Activated T-cell treated with anti-CD3 and anti-CD28 coated beads for 24 hours (primary cell): ENCODE measurements at places on chromosomes 13 and 19.

DNA sequence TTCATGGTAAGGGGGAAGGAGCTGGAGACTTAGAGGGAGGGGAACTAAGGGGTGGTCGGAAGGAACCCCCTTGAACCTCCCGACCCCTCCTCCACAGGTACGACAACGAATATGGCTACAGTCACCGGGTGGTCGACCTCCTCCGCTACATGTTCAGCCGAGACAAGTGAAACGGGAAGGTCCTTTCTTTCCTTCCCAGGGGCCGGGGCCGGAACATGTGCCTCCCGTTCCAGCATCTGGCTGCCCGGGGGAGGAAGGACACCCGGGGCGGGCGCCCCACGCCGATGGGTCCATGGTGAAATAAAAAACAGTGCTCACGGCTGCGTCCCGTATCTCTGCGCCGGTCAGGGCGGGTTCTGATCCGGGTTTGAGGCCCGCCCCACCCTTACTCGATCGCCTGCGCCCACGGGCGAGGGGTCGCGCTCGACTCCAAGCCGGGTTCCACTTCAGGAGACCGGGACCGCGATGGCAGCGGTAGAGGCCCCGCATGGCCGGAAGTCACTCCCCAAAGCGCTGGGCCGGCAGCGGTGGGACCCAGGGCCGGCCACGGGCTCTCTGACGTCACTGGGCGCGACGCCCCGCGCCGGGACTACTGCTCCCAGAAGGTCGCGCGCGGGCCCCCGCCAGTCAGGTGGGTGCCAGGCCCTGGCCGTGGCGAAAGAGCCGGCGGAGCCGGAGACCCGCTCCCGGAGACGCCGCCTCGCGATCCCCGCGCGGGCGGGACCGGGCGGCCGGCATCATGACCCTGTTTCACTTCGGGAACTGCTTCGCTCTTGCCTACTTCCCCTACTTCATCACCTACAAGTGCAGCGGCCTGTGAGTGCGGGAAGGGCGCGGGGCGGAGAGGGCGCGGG is at the start of gene TMEM147:
Gene TMEM147, plus strand, starts transcription at position 626 of the 854 bp plus-strand sequence. Its CDS starts 114 bp downstream, at position 740.
- DNase-seq = peak; percentile 79

DNA sequence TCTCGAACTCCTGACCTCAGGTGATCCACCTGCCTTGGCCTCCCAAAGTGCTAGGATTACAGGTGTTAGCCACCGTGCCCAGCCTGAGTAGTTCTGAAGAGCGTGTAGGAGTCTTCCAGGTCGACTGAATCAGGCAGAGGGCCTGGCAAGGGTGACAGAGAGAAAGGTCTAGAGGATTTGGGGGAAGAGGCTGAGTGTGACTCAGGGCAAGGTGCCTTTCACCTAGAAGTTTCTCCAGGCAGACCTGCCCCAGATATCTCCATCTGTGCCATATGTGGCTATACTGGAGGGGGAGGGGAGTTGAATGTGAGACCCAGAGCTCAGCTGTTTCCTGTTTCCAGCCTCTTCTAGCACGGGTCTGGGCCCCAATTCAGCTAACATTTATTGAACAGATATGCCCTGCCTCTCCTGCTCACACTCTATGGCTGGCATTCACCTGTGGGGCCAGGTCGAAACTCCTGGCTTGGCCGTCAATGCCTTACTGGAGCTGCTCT is 1.3 kb downstream of the CCDC159 start:
- no peak for DNase-seq

- DNase-seq = peak; percentile 67
These were observed at the start of gene IL27RA for GRCh38 chr19:14031719-14032480. Gene IL27RA, plus strand, starts transcription at chr19:14031762. Its CDS starts 111 bp downstream, at chr19:14031873.

DNA sequence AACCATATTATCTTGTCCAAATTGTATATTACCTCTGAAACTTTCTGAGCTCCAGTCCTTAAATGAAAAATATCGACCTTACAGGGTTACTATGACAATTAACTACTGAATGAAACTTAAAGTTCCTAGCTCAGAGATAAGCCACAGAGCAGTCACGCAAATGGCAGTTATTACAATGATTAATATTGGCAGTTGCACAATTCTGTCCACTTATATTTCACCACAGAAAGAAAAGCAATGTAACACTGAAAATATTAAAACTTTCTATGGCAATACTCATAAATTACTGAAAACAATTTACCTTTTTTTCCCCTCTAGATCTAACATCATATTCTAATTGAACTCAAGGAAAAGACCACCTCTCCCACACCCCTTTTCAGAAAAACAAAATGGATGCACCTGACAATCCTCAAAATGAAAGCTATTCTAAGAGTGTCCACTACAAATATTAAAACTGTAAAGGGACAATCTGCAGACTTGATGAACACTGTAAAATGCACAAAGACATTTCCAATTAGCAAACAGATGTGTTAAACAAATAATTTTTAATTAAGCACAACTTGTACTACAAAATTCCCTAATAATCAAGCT is 14.6 kb downstream of the LNX2 start:
- DNase-seq = no peak

GRCh38 chr19:6752256-6753177 is 13.0 kb downstream of the TRIP10 start:
- DNase-seq = no peak

DNA sequence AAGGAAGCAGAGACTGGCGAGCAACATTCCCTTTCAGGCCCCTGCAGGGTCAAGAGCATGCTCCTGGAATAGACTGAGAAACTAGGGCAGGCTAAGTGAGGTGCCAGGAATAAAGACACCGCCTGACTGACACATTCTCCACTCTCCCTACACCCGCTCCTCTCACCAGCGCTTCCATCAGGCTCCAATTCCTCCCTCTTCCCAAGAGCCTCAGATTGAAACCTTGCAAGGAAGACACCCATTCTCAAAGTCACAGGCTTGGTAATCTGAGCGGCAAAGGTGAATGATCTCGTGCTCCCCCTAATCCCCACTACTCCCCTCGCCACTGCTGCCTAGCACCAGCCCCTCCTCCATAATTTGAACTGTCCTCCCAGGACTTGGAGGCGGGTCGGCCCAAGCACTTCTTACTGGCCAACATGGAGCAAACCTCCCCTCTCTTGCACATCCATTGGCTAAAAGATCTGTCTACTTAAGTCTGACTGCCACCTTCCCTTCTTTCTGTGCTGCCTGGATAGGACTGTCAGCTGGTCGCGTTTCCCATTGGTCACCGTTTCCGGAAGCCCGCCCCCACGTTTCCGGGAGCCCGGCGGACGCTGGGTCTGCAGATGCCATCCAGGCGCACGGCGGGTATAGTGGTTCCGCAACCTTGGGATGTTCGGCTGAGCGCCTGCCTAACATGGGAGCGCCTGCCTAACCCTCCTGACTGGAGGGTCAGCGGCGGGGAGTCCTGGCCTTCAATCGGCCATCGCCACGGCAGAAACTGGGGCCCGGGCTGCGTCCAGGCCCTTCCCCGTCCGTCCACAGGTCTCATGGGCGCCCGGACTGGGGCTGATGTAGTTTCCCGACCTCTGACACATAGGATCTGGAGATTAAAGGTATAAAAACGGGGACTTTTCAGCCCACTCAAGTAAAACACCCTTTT is 33.6 kb downstream of the ZNF383 start:
- DNase-seq = no peak

DNA sequence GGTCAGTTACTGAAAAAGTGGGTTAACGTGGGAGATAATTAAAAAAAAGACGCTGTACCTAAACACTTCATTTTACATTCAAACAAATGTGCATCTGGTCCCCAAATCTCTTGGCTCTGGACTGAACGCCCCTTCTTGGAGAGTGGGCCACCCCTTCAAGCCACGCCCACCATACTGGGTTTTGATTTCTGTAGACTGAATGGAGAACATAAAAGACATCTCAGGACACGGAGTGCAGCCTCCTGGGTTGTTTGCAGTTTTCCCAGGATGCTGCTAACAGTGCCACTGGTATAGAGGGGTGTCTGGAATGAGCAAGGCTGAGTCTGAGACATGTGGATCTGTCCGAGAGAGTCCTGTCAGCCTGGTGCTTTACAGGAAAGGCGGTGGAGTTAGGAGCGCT is 10.6 kb downstream of the TFDP1 start:
- DNase-seq = no peak

GRCh38 chr13:24671386-24672113 is 8.7 kb upstream of the ATP12A start:
- DNase-seq = no peak
